ENCODE measurements at places on chromosomes 1 and 21.
A peak's percentile ranks its signal among the peaks of the same experiment; 100 is the strongest.

DNA sequence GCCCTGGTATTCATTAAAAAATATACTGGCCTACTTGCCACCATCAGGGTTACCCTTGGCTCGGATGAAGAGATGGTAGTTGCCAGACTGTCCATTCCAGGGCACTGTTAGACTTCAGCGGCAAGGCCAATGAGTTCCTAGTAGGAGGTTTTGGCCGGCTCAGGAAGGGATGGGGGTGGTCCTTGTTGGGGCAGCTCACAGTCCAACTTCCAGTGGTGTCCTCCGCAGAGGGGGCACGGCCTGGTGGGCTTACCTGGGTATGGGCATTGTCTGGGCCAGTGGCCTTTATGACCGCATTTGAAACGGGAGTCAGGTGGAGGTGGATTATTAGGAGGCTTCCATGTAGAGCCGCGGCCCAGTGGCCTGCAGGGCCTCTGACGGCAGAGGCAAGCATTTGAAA lies 139.1 kb upstream of the ETV3 start:
- DNase-seq: no peak

GRCh38 chr1:100265562-100265930 lies 470 bp upstream of the RTCA start:
- DNase-seq: no peak

DNA sequence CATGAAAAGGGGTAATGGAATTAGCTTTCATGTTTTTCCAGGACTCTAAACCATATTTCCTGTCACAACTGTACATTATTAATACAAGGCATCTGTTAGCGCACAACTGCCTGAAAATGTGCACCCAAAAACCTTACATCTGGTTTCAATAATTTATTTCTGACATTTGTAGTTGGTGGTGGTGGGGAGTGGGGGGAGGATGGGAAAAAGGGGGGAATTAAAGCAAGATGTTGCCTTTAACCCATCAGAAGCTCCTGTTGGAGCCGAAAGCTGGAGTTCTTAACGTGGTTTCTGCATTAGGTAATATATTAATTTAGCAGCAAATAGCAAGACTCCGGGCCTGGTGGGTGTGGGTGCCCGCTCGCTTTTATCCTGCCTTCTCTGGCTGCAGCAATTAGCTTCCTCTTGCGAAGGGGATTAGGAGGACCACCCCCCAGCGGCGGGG lies 36.9 kb upstream of the HHAT start:
- no peak for DNase-seq

GRCh38 chr1:164644774-164645644 lies 86.0 kb downstream of the PBX1 start:
- DNase-seq: no peak

- no peak for DNase-seq
These were observed 163.3 kb downstream of the DHRS3 start for GRCh38 chr1:12454406-12455391.

- DNase-seq: no peak
These were observed 77.3 kb upstream of the ARID1A start for GRCh38 chr1:26618561-26618960.

- DNase-seq: no peak
These were observed 8.7 kb downstream of the PLEKHA6 start for GRCh38 chr1:204350857-204351573.

- DNase-seq: no peak
These were observed 80.2 kb downstream of the ADSS2 start for GRCh38 chr1:244371242-244372141.

GRCh38 chr1:87638636-87639035 lies 310.0 kb downstream of the LMO4 start:
- no peak for DNase-seq

GRCh38 chr1:110593902-110594301 lies 12.3 kb downstream of the KCNA2 start:
- DNase-seq: no peak

DNA sequence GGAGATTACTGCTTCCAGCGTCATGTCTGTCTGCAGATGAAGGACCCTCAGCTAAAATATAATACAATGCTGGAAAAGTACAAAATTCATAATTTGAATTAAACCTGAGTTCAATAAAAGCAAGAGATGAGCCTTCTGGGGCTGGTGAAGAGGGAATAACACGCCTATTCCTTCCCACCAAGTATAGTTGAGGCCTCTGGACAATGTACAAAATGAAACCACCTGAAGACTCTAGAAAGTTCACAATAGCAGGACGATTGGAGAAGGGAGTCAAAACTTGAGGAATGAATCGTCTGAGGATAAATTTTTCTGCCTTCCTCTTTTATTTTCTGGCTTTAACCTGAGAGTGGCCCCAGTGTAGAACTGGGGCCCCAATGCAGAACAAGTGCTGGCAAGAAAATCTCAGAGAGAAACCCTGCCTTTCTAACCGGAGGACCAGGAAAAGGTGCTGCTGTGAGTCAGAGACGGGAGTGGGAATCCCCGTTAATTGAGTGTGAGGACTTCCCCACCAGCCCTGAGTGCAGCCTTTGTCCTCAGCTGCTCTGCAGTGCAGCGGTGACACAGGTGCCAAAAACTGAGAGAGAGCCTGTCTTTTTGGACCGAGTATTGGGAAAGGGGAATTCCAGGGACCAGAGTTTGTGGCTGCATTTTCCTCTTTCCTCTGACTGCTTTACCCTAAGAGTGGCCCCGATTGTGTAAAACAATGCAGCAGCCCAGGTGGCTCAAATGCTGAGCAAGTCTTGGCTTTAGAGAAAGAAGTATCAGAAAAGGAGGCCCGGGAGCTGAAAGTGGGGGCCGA lies 264.9 kb downstream of the DYRK1A start:
- peak; percentile 41 for DNase-seq

DNA sequence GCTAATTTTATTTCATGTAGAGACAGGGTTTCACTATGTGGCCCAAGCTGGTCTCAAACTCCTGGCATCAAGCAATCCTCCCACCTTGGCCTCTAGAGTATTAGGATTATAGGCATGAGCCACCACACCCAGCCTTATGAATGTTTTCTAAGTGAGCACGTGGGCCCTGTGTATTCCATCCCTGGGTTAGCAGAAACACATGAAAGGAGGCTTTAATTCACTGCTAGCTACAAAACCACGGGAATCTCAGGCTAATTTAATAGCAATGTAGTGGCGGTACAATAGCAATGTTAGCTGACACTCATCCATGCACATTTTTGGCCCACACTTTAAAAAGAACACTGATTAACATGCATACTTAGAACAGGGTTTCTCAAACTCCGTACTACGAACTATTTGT lies 32.0 kb downstream of the VTCN1 start:
- no peak for DNase-seq

DNA sequence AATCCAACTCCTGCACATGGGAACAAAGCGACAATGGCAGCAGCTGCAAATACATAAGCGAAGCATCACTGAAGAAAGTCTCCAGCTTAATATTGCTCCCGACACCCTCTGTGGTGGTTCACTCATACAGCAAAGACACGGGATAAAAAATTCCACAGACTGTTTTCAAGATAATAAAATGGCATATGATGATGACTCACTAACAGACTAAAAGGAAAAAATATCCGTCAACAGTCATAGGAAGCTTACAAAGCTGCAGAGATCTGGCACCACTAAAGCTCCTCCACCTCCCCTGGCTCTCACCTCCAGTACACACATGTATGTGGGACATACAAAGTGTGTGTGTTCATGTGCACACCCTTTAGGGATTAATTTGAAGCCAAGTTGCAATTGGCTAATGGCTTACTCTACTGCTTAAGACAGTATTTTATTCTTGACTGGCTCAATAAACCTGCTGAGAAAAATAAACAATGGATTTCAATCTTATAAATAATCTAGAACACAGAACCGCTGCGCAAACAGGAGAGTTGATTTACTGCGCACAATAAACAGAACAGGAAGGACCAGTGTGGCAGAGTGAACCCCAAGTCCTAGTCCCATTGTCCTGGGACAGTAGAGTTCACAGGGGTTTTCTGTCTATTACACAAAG lies 94.4 kb downstream of the SLC45A1 start:
- no peak for DNase-seq

- DNase-seq: peak; percentile 45
These were observed 669 bp upstream of the ARL8A start for GRCh38 chr1:202145068-202145743.

DNA sequence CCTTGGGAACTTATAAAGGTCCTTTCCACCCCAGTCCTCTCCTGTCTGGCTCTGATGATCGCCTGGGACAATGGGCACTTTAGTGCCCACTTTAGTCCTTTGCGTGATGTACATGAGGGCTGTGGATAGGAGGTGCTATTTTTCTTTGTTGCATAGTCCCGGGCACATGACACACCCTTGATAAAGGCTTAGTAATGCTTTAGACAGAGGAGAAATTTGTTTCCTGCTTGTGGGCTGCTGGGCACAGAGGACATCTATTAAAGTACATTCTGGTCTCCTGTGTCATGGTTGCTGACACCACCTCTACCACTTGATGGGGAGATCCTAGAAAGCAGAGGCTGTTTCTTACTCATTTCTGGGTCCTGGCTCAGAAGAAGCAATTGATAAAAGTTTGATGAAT lies 5.4 kb upstream of the KNCN start:
- DNase-seq: no peak

DNA sequence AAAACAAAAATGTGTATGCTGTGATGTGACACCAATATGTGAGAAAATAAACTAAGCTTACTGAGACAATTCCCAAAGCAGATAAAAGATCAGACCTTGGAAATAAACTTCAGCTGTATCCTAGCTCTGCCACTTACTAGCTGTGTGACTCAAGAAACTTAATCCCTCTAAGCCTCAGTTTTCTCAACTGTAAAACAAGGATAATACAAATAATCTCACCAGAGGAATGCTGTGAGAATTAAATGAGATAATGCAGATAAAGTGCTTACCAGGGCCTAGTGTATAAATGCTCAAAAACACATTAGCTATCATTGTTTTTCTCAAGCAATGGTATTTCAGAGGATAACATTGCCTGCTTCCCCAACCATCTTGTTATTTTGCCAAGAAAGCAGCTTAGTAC lies 2.1 kb downstream of the HEATR1 start:
- DNase-seq: no peak

DNA sequence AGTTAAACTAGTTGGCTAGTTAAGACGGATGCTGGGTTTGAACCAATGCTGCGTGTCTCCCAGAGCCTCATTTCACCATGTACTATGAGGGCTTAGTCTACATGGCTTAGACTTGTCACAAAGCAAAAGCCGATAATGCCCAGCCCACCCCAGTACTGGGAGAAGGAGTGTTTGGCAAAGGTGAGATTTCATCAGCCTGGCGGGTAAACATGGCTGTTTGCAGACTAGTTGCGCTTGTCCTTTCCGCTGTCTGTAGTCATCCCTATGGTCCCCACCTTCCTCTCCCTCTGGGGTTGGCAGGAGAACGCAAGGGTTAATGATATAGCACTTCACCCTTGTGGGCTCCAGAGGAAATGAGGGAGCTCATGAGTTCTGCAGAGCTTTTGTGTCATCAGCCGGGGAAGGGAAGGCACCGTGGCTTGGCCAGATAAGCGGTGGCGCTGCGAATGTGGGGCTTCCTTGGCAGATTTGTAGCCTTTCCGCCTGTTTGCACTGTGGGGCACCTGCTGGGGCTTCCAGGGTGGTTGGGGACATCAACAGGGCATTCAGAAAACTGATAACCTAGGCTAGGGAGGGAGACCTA lies 29.2 kb downstream of the SOX13 start:
- no peak for DNase-seq

- no peak for DNase-seq
These were observed 27.7 kb downstream of the TMCO4 start for GRCh38 chr1:19772053-19772452.

- peak; percentile 35 for DNase-seq
These were observed 24.7 kb downstream of the LYST start for GRCh38 chr1:235841938-235842545.

DNA sequence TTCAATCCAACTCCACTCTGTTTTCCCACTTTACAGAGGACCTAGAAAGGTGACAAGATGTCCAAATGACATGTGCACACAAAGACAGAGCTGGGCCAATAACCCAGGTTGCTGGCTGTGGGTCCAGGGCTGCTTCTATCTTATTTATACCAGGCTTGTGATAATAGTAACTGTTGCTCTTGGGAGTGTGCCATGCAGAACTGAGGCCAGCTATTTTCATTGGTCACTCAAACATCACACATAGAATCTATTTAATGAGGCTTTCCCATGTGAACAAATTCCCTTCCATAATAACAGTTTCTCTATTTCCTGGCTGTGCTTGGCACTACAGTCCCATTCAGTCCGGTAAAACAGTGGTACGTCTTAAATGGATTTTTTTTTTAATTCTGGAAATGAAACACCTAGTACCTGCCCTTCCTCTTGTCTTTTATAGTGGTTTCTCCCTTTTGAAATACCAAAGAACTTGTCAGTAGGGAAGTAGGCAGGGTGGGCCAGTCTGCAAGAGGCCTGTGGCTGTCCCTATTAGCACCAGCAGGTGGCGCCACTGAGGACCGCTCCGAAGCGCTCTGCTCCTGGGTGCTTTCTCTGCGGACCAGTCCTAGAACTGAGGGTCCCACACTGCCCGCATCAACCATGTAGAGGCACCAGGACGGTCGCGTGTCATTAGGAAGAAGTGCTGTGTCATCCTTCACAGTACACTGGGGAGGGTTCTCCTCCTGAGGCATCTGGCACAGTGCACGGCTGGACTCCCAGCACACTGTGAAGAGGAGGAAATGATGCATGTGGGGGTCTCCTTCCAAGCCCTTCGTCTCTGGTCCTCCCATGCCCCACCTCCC lies 52.1 kb downstream of the GPR161 start:
- peak; percentile 76 for DNase-seq

DNA sequence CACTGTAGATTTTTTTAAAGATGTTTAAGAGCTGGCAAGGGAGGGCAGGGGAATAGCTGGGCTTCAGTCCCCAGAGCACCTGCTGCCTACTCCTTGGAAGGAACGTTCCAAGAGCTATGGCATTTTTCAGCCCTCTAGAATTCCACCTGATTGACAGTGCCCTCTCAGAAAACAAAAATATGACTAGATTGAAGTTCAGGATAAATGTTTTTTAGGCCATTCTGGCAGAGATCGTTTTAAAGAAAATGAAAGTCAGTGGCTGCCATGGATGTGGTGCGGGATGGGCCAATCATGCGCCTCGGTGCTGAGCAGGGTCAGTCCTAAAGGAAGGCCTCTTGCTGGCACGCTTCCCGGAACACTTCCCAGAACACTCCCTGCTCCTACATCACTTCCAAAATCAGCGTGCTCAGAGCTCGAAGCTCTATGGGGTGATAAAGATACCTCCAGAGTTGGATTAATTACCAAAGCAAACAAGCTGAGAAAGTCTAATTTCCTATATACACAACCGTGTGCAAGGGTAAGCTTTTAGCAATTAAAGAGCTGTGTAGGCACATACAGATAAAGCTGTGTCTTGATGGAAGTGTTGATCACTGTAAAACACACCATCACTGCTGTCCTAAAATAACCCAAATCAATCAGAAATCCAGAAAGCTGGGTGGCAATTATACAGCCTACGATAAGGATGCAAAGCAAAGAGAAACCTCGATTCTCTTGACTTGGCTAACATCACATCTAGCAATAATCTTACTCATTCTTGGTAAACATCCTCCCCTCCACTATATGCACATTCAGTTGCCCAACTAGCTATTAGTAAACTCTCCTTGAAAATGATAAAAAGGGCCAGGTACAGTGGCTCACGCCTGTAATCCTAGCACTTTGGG lies 34.6 kb downstream of the TGFBR3 start:
- no peak for DNase-seq

GRCh38 chr1:11944358-11944931 lies 9.9 kb downstream of the PLOD1 start:
- no peak for DNase-seq

GRCh38 chr1:241157435-241157834 lies 199.6 kb downstream of the RGS7 start:
- no peak for DNase-seq

- no peak for DNase-seq
These were observed 23.5 kb upstream of the MPZL1 start for GRCh38 chr1:167698313-167698712.
